ENCODE measurements at places on chromosomes 3 and 15.

GRCh38 chr3:95798628-95799027 lies 1015.8 kb upstream of the EPHA6 start:
- no peak for DNase-seq

GRCh38 chr3:27559835-27560234 lies 75.7 kb upstream of the SLC4A7 start:
- DNase-seq: no peak

GRCh38 chr3:4704552-4704951 lies 211.4 kb downstream of the ITPR1 start:
- no peak for DNase-seq

GRCh38 chr3:98778383-98778782 lies 15.2 kb downstream of the ST3GAL6 start:
- DNase-seq: no peak

GRCh38 chr3:36380221-36381031 lies at the start of gene STAC:
STAC (plus strand) TSS chr3:36380504; CDS start chr3:36380644, 140 bp downstream.
- DNase-seq: no peak

- no peak for DNase-seq
These were observed 116.7 kb downstream of the LRIG1 start for GRCh38 chr3:66383998-66384745.

DNA sequence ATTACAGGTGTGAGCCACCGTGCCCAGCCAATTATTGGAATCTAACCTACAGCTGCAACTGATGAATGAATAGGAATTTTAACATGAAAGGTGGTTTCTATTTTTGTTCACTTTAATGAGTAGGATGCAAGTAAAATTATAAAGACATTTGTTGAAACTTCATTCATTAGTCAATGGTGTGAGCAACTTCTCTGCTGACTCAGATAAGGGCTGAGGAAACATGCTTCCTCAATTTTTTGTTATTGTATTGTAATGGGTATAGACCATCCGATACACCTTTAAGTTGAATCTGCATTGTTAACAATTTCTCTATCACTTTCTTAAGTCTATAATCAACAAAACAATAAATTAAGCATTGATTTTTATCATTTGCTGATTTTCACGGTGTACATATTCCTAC lies 127.8 kb downstream of the STAG1 start:
- no peak for DNase-seq

- DNase-seq: no peak
These were observed 5.1 kb upstream of the CCR1 start for GRCh38 chr3:46213201-46213600.

DNA sequence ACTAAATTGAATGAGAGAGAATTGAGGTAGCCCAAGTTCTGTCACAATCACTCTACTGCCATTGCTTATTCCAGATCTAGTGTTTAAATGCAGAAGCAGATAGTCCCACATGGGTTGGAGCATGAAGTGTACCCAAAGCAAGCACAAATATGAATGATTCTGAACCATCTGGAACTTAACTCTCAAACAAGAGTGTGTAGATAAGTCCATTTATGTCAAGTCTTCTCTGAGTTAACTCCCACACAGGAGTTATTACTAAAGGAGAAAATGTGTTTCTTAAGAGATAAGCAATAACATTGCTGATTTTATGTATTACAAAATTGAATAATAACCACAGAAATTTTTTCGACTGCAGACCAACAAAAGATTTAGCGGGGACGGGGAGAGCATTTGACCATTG lies 33.6 kb downstream of the PAQR9 start:
- no peak for DNase-seq

GRCh38 chr3:50238549-50239026 lies 2.6 kb downstream of the GNAI2 start:
- DNase-seq: peak; percentile 74

All from tibial nerve (tissue), 4 donors.